ENCODE measurements at places on chromosomes 13 and 19.
A peak's percentile ranks its signal among the peaks of the same experiment; 100 is the strongest.

GRCh38 chr13:46171739-46172138, 10.2 kb downstream of the LCP1 start:
- no peak for ATAC-seq

GRCh38 chr13:112226320-112227002, 149.7 kb upstream of the SPACA7 start:
- ATAC-seq: no peak

DNA sequence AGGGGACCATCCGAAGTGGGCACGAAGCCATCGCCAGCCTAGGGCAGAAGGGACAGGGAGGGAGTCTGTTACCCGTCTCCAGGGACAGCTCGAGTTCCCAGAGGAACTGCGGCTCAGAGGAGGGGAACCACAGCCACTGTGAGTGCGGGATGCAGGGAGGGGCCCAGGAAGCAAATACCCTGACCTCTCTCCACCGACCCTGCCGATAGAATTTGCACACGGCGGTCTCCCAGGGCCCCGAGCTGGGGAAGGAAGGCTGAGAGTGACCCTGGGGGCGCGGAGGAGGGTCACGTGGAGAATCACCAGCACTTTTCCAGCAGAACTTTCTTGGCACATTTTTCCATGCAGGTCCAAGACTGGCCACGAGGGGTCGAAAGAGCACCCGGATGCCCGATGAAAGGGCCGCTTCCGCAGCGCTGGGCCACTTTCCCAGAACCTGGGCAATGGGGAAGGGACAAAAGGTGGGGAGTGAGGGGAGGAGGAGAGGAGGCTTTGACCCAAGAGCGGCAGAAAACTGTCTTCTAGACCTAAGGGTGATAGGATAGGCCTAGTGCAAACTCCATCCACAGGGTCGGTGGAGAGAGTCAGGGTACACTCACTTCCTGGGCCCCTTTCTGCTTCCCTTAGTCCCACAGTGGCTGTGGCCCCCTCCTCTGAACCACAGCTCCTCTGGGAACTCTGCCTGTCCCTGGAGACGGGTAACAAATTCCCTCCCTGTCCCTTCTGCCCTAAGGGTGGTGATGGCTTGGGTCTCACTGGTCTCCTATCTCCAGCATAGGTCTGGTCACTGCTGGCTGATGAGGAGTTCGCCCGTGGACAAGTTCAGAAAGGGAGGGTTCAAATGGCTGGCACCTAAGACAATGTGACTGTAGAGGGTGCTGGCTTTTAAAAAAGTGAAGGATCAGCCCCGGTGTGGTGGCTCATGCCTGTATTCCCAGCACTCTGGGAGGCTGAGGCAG, 5.3 kb upstream of the GPR4 start:
- peak; percentile 70 for ATAC-seq

DNA sequence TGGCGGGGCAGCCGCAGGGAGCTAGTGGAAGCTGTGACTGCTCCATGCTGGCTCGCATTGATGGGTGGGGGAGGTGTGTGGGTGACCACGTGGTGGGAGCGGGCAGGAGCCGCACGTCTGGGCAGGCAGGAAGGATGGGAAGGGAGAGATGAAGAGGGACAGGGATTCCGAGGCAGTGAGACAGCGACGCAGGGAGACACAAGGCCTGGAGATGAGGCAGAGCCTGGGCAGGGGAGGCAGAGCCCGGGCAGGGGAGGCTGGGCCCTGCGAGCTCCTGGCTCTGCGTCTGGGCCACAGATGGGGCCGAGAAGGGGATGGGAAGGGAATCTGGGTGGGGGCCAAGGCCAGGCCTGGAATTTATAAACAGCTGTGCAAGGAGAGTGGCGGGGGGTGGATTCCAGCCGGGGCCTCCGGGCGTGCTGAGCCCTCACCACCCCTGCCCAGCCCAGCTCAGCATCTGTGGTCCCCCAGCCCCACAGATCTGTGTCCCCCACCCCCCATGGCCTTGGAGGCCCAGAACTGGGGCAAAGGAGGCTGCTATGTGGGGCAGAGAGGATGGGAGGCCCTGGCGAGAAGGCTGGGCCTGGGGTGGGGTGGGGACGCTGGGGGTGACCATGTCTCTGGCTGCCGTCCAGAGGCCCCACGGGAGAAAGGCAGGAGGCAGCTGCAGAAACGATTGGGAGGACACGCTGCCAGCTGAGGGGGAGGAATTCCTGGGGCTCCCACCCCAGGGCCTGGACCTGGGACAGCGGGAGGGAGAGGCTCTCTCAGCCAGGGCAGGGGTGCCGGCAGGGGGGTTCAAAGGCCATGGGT, 6.0 kb downstream of the EHD2 start:
- ATAC-seq: no peak

GRCh38 chr13:28657784-28658538, 969 bp upstream of the POMP start:
- ATAC-seq: no peak

GRCh38 chr13:94139393-94139995, 340.0 kb downstream of the DCT start:
- ATAC-seq: no peak

- ATAC-seq: no peak
Observed at GRCh38 chr19:48896191-48896720, 2.3 kb downstream of the TULP2 start.

- ATAC-seq: no peak
Observed at GRCh38 chr13:73987618-73988017, 146.6 kb downstream of the KLF12 start.

DNA sequence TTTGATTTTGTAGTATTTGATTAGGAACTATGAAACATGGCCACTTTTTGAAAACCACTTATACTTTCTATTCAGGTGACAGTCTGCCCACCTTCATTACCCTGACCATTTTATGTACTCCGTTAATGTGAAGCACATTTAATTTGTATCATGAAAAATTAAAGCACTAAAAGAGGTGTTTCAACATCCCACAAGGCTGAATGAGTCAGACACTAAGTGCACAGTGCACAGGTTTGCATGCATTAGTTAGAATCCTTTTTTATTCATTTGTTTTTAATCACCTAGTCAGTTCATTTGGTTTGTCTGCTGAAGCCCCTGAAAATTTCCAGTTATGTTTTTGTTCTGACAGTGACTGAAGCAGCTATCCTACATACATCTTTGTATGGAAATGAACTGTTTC, 271.0 kb downstream of the SLITRK5 start:
- ATAC-seq: no peak

GRCh38 chr19:48479686-48480085, 10.5 kb downstream of the CYTH2 start:
- no peak for ATAC-seq

DNA sequence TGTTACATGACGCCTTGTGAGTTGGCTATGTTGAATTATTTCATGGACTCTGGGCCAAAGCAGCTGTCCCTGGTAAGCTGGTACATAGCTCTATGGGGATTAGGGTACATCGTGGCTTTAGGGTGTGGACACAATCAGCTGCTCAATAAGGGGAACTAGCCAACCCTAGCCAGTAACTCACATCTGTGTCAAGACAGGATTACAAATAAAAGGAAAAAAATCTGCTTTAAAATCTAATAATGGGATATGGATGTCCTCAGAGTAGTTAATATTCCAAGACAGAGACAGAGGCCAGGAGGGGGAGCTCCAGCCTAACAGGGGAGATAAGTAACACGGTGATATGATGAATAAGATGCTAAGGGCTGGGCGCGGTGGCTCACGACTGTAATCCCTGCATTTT, 21.1 kb upstream of the ZNF766 start:
- peak; percentile 70 for ATAC-seq

DNA sequence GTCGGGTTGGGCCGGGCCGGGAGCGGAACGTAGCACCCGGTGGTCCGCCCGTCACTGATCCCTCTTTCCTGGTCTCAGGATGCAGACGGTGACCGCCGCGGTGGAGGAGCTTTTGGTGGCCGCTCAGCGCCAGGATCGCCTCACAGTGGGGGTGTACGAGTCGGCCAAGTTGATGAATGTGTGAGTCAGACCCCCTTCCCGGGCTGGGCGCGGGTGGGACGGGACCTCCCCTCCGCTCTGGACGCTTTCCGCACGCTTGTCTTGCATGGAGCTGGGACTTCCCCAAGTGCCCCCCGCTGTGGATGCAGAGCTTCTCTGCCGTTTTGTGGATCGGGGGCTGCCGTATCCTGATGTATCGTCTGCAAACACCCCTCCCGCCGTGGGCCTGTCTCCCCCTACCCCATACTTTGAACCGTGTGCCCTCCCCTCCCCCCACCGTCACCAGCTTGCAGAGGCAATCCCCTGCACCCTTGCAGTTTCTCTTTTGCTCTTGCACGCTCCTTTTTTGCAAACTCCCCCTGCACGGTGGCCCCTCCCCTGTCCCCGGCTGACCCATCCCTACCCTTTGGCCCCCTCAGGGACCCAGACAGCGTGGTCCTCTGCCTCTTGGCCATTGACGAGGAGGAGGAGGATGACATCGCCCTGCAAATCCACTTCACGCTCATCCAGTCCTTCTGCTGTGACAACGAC, 669 bp downstream of the GADD45B start:
- ATAC-seq: peak; percentile 49

DNA sequence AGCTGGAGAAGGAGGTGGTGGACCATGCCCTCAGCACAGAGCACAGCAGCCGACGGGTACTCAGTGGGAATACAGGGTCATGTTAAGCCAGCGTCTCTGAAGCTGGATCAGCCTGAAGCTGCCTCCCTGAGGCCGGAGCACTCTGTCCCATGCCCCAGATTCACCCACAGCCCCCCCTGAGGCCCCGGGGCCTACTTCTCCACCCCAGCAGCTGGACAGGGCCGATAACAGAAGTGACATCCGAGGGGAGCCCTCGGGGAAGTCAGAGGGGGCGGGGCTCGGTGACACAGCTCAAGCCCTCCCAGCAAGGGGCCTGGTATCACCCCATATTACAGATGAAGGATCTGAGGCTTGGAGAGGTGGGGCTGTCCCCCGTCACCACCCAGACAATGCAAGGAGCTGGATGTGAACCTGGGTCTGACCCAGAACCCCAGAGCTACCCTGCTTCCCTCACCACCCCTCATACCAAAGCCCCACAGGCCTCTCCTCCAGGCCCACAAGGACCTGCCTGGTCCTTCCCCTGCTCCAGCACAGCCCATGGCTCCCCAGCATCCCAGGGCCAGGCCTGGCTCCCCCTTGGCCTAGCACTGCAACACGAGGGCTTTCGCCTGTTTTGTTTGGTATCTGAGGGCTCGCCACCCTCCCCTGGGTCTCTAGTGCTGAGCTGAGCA, 5.7 kb downstream of the R3HDM4 start:
- ATAC-seq: no peak

- peak; percentile 89 for ATAC-seq
Observed at GRCh38 chr13:112905619-112905989, 63.4 kb upstream of the MCF2L start.

DNA sequence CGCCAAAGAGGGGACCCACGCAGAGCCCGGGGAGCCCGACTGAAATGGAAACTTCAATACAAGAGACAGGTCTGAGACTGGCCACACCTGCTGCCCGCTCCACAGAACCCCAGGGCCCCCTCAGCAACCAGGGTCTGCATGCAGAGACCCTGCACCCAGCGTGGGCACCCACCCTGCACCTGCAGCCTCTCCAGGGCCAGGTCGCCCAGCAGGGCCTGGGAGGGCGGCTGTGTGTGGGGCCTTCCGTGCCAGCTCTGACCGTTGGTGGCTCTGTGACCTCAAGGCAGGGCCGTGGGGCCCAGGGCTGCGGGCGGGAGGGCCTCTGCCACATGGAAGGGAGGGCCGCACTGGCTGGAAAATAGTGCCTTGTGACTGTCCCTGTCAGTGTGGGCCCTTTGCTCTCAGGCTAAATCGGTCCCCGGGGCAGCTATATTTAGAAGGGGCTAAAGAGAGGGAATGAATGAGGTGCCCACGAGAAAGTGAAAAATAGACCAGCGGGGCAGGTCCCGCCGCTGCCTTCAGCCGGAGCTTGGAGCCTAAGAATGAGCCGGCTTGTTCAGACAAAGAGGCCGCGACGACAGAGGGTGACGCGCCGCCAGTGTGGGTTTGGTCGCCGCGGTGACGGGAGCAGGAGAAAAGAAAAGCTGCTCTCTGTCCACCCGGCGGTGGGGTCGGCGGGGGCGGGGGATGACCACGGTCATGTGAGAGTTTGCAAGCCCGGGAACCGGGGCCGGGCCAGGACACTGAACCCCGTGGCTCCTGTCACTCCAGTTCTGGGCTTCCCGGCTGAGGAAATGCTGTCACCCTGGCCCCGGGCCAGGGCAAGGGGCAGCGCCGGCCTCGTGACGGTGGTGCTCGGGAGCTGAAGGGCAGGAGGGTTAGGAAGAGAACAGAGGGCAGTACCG, 70.5 kb downstream of the GADD45B start:
- no peak for ATAC-seq

DNA sequence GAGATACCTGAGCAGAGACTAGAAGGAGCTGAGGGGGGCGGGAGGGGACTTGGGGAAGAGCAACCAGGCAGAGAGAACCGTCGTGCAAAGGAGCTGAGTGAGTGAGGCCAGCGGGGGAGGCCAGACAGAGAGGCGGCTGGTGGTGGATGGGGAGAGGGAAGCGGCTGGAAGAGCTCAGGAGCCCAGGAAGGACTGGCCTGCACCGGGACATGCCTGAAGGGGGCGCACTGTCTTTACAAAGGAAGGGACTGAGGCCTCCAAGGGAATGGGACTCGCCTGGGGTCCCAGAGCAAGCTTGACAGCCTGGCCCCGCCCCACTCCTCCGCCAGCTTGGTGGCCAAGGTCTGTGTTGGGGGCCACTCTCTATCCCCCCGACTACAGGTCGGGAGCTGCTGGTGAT, 14.9 kb downstream of the ONECUT3 start:
- no peak for ATAC-seq

DNA sequence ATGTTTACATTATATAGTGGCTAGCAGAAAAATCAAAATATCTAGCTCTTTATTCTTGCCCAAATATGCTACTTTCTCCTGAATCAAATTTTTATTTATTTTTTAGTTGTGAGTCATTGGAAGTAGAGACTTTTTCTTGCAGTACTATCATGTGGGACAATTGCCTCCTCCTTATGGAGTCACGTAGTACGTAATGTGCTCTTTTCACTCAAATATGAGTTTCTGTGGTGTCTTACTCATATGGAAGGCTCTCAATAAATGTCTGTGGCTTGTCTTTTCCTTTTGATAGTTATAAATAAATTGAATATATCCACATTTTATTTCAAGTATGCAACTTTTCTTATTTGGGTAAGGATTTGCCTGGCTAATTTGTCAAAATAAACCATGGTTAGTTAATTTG, 1411.0 kb upstream of the SLC10A2 start:
- no peak for ATAC-seq

GRCh38 chr19:805600-806550, 8.6 kb downstream of the PTBP1 start:
- no peak for ATAC-seq

DNA sequence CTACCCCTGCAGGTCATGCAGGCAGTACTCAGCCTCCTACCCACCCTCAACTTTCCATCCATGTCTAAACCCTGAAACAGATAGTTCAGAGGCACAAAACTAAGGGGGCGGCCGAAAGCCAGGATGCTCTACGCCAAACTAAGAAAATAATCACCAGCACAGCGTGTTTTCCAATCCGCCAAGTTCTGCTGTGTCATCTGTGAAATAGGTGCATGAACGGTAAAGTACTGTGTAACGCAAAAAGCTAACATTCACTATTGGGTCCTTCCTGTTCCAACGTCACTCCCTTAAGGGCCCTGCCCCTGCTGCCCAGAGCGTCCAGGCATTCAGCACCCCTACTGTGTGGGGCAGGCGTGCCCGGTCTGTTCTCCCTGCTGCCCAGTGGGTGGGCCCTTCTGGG, 12.2 kb upstream of the TIMM44 start:
- ATAC-seq: no peak

Data from activated T-helper 17 cell treated with anti-CD3 and anti-CD28 coated beads, Interleukin-2, amount 50 U/mL, for 72 hours (primary cell).